ENCODE measurements at places on chromosomes 5 and 9.

GRCh38 chr9:91048749-91049148 lies 247.1 kb downstream of the SYK start:
- DNase-seq, result no peak

- DNase-seq, result no peak
These were observed 29.4 kb downstream of the SMAD5 start for GRCh38 chr5:136162008-136162407.

- no peak for DNase-seq
These were observed 35.5 kb downstream of the CACNA1B start for GRCh38 chr9:137913132-137913531.

DNA sequence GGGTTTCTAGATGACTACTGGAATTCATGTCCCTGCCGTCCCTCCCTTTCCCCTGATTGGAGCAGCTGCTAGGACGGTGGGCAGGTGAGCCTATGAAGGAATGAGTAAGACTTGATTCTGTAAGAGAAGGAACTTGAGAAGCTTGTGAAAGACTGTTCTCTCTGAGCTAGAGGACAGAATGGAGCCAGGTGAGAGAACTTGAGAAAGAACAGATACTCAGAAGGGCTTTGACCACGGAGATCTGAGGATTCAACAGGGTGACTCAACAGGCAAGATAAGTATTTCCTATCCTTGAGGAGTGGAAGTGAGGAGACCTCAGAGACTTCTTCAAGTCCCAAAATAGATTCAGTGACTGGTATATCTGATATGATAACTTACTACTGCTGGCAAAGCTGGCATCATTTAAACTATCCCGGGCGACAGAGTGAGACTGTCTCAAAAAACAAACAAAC lies 41.9 kb downstream of the HSDL2 start:
- DNase-seq, result no peak

GRCh38 chr9:15522130-15522755 lies 11.5 kb upstream of the PSIP1 start:
- no peak for DNase-seq

Data from NCI-H1092 (cell line).